Karpas-422 (cell line): ENCODE measurements at places on chromosomes 11 and 22.

DNA sequence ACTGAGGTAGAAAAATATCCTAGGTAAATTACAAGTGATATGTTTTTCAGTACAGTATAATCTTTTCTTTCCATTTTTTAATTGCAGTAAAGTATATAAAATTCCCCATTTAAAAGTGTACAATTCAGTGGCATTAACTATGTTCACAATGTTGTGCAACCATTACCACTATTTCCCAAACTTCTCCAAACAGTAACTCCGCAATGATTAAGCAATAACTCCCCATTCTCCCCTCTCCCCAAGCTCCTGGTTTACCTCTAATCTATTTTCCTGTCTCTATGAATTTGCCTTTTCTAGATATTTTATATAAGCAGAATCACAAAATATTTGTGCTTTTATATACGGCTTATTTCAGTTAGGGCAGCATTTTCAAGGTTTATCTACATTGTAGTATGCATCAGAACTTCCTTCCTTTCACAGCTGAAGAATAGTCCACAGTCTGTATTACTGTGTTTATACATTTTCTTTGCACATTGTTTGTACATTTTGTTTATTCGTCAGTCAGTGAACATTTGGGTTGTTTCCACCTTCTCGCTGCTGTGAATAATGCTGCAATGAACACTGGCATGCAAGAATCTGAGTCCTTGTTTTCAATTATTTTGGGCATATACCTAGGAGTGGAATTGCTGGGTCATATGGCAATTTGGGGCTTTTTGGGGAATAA is 110.7 kb downstream of the RPL27A start:
- DNase-seq, result no peak

GRCh38 chr22:27086080-27087044 is 429.0 kb downstream of the MIAT start:
- DNase-seq, result no peak

DNA sequence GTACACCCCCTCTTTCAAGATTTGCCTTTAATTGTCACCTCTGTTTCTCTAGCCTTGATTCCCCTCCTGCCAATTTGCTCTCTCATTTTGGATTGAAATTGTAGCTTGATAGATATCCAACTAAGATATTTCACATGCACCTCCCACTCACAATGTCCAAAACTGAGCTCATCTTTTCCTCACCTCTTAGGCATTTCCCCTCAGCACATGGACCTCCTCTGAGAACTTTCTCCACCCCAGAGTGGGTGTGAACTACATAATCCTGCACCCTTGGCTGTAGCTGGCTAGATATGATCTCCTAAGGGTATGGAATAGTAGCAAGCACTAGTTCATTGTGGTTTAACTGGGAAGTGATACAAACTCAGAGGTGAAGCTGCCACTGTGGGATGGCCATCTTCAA is 91.5 kb upstream of the SESN3 start:
- no peak for DNase-seq

GRCh38 chr11:13701506-13701905 is 33.0 kb downstream of the FAR1 start:
- no peak for DNase-seq

GRCh38 chr11:17954395-17955252 is 58.2 kb downstream of the SERGEF start:
- no peak for DNase-seq

GRCh38 chr22:19730655-19731360 is 7.5 kb downstream of the GP1BB start:
- DNase-seq, result peak; percentile 93

GRCh38 chr22:37418627-37419369 is 8.5 kb downstream of the ELFN2 start:
- no peak for DNase-seq

GRCh38 chr11:11122749-11123148 is 230.3 kb downstream of the CSNK2A3 start:
- peak; percentile 28 for DNase-seq

GRCh38 chr11:13415201-13415600 is 47.8 kb downstream of the BTBD10 start:
- no peak for DNase-seq

GRCh38 chr11:47466701-47467250 is 17.8 kb upstream of the RAPSN start:
- DNase-seq, result no peak
